ENCODE measurements at places on chromosomes 11 and 22.

DNA sequence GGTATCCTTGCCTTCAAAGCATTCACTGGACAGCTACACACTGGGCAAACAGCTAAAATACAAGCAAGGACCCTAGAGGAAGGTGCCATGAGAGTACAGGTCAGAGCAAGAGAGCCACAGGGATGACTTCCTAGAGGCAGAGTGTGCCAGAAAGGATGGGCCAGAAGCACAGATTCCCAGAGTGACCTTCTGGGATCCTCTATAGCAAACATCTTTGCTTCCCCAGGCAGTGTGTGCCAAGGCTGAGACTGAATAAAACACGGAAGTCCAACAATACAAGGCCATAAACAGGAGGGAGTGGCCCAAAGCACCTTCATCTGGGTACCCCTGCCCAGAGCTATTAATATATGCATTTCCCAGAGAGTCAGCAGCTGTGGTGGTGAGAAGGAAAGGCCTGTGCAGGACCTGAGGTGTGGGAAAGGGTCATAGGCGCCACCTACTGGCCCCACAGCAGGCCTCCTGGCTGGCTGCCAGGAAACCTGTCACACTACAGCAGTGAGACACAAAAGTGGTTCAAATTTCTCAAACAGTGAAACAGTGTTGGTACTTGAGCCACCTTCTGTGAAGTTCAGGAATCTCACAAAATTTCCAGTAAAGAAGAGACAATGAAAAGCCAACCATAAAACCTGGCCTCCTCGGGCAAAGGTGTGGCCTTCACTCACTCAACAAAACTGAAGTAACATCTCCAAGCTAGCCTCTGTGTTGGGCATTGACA is 20.3 kb downstream of the CLPB start:
- peak; percentile 92 for DNase-seq

GRCh38 chr11:126310200-126310991 is 6.5 kb downstream of the DCPS start:
- peak; percentile 74 for DNase-seq

DNA sequence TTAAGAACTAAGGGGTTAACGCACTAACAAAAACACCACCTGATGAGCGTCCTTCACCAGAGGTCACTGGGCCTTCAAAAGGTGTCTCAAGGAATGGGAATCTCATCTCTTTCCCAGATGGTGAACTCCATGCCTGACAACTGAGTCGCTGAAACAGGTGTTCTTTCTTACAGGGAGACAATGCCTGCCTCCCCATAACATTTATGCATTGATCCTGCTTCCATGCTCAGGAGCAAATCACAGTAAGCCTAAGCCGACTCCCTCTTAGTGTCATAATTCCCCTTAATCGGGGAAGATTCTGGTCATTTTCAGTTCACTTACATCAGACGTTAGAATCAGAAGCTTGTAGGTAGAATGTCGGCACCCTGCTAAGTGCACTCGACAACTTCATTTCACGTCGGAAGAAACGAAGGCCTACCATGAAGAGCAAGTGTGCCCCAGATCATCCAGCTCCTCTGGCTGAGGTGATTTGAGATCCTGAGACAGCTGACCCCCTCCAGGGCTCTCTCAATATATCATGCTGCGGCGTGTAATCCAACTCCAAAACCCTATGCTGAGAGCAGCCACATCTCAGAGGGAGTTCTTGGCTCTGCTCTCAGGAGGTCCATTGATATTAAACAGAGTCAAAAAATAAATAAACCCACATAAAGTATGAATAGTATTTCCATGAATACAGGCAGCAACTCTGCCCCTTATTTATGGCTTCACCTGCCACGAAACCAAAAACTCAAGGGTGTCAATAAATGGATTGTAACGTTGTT is 163.1 kb downstream of the LARGE1 start:
- DNase-seq, result no peak

DNA sequence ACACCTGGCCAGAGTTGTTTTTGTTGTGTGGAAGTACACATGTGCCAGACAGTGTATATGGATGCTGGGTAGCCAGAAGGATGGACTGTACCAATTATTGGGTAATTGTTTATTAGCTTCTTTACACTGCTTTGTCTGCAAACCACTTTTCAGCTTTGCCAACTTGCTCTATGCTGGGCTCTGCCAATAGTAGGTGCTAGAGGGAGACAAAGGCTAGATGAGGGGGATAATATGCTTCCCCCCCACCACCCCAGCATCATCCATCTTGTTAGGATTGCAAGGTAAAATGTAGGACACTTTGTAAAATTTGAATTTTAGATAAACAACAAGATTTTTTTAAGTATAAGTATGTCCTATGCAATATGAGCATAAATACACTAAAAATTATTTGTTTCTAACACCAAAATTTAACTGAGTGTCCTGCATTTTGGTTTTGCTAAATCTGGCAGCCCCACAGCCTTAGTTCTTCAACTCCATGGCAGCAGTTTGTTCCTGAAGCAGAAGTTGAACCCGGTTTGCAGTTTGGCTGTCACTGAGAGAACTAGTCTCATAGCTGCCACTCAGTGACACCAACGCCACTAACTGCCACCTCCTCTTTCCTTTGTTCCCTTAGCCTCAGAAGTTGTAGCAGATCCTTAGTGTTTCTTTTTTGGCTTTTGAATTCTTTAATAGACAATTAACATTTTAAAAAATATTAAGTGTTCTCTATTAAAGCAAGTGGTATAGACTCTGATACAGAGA is 78.8 kb downstream of the CCDC81 start:
- no peak for DNase-seq

- DNase-seq, result no peak
Measured at GRCh38 chr11:120208001-120208441, 2.8 kb upstream of the OAF start.

DNA sequence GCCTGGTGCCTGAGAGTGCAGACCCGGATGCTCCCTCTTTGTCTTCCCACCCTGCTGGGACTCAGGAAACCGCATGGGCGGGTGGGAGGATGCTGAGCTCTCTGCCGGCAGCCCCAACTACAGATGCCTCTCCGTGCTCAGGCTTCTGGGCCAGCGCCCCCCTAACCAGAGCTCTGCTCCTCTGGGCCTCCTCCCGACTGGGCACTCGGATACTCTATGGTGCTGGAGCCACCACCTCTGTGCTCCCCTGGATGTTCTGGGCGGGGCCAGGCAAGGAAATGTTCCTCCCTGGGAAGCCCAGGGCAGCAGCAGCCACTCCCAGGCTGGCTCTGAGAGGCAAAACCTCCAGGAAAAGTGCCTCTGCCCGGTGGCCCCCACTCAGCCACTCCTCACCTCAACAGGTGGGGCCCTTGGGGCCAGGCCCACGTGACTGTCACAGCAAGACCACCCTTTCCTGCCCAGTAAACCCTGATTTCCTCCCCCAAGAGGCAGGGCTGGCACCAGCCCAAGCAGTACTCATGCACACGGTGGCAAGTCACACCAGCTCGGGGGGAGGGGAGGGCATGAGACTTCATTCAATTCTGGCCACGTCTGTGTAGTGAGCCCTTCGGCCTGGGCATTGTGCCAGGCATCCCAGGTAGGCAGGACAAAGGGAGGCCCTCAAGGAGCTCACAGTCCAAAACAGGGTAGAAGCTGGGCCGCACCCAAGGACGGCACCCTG is 54.7 kb upstream of the TCF20 start:
- DNase-seq, result peak; percentile 48

DNA sequence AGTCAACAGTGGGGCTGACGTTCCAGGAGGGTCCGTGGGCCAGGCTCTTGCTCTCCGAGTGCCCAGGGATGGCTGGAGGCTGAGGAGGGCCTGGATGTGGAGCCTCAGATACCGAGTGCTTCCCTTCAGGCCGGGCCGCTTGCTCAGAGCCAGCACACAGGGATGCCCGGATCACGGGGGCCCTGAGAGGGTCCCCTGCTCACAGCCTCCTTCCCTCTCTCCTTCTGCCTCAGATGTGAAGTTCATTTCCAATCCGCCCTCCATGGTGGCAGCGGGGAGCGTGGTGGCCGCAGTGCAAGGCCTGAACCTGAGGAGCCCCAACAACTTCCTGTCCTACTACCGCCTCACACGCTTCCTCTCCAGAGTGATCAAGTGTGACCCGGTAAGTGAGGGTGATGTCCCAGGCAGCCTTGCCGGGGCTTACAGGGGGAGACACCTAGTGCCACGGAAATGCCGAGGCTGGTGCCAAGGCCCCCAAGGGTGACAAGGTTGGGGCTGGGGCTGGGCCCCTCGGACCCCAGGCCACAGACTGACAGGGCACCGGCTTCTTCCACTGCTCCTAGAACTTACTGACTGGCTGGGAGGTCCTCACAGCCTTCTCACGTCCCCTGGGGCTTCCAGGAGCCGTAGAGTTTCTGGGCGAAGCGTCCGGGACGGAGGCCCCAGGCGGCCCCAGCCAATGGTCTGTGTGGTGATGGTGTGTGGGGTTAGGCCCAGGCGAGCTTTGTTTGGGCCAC is 7.0 kb downstream of the CCND1 start:
- no peak for DNase-seq

DNA sequence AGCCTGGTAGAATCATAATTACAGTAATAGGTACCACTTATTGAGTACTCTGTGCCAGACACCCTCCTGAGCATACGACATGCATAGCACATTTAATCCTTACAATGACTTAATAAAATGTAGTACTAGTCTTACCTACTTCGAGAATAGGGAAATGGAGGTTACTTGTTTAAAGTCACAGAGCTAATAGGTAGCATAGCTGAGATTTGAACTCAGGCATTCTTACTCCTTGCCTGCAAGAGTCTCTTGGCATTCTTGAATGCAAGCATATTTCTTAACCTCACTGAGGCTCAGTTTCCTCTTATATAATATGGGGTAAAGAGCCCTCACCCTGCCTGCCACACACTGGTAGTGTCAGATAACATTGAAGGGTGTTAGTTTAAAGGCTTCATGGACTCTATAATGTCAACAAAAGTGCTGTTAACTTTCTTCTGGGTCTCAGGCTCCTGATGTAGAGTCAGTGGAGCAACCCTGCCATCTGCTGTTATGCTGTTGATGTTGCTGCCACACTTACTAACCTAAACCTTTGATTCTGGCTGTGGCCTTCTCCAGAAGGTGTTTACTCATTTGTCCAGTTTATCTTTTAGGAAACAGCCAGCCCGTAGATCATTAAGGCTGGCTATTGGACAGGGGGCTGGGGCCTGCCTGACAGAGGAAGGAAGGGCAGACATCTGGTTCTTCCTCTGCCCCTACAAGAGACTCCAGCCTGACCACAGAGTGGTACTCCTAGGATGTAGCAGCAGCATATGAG is 18.9 kb downstream of the LIMK2 start:
- DNase-seq, result peak; percentile 57

DNA sequence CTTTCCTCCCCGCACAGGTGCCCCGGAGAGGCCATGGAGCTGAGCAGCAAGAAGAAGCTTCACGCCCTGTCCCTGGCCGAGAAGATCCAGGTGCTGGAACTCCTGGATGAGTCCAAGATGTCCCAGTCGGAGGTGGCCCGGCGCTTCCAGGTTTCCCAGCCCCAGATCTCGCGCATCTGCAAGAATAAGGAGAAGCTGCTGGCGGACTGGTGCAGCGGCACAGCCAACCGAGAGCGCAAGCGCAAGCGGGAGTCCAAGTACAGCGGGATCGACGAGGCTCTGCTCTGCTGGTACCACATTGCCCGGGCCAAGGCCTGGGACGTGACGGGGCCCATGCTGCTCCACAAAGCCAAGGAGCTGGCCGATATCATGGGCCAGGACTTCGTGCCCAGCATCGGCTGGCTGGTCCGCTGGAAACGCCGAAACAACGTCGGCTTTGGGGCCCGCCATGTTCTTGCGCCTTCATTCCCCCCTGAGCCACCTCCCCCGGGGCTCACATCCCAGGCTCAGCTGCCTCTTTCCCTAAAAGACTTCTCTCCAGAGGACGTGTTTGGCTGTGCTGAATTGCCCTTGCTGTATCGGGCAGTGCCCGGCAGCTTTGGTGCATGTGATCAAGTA is 1.3 kb downstream of the TIGD3 start:
- DNase-seq, result no peak

DNA sequence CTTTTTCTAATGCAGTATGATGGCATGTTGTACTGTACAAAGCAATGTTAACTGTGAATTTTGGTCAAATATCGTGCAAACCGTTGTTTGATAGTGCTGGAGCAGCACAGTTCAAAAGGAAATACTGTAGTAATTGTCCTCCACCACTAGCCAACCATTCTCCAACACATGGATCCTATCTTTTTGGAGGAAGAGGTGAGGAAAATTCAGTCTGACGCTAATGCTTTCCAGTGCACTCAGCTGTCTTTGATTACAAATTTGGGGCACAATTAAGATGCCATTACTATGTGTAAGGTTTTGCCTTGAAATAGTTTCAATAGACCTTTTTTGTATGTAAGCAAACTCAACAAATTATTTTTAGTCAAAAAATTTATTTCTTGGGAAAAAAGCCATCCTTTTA is 240.5 kb upstream of the CCDC179 start:
- DNase-seq, result no peak

DNA sequence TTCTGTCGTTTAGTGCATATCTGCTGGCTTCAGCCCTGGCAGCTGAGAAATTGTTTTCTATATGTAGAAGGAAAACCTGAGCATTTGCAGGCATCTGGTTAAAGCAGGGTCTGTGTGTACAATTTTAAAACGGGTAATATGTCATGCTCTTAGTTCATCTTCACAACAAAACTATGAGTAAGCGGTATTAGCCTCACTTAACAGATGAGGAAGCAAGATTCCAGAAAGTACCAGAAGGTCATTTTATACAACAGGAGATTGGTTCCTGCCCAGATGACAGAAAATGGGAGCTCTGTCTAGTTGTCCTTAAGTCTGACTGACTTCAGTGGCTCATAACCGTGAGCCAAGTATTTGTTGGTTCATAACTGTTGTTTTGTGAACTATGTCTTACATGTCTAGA is 1.1 kb downstream of the TIMM10B start:
- no peak for DNase-seq

- no peak for DNase-seq
Measured at GRCh38 chr11:122751292-122752070, 86.8 kb upstream of the CRTAM start.

GRCh38 chr22:43289976-43290721 is 53.0 kb downstream of the SCUBE1 start:
- DNase-seq, result no peak

GRCh38 chr11:12517306-12517705 is 139.9 kb downstream of the PARVA start:
- DNase-seq, result no peak

GRCh38 chr11:72947229-72947628 is 133.0 kb downstream of the ATG16L2 start:
- no peak for DNase-seq

GRCh38 chr11:12381875-12382274 is 4.5 kb downstream of the PARVA start:
- DNase-seq, result no peak

GRCh38 chr22:27110665-27111451 is 453.5 kb downstream of the MIAT start:
- DNase-seq, result no peak

DNA sequence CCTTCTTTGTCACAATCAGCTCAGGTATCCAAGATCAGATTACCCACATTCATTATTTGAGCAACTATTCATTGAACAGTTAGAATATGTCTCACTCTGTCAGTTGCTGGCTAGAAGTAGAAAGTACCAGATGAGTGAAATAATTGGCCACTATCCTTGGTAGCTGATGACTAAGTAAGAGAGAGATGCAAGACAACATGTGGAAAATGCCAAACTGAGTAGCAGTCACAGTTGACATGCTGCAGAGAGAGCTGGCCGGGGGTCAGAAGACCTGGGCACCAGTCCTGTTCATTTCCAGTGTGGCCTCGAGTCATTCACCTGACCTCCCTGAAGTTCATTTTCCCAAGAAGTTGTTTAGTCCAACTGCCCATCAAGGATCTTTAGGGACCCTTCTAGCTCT is 22.5 kb upstream of the SMIM35 start:
- DNase-seq, result no peak

- DNase-seq, result peak; percentile 83
Measured at GRCh38 chr11:3905080-3905953, 49.9 kb downstream of the STIM1 start.

All from activated CD4-positive, alpha-beta T cell treated with anti-CD3 and anti-CD28 coated beads for 36 hours (primary cell).